ENCODE measurements at places on chromosomes 16 and 17. TPM values are rescaled to one million over a fixed set of nuclear protein-coding genes. Genes with fewer than 3 reads are reported as not detected.

AGRP gene
- total RNA-seq = not detected

HYDIN gene
- total RNA-seq = not detected

ACBD4 gene
- total RNA-seq = 9.9 TPM

SPNS3 gene
- total RNA-seq = not detected

TP53TG3F gene
- total RNA-seq = not detected

GNG13 gene
- not detected for total RNA-seq

EPX gene
- total RNA-seq = not detected

CCDC40 gene
- 0.29 TPM for total RNA-seq

DPEP3 gene
- not detected for total RNA-seq

ZNF385C gene
- not detected for total RNA-seq
